ENCODE measurements at places on chromosomes 11 and 22.

GRCh38 chr22:46775850-46776826 is 13.7 kb downstream of the TBC1D22A start:
- no peak for DNase-seq

DNA sequence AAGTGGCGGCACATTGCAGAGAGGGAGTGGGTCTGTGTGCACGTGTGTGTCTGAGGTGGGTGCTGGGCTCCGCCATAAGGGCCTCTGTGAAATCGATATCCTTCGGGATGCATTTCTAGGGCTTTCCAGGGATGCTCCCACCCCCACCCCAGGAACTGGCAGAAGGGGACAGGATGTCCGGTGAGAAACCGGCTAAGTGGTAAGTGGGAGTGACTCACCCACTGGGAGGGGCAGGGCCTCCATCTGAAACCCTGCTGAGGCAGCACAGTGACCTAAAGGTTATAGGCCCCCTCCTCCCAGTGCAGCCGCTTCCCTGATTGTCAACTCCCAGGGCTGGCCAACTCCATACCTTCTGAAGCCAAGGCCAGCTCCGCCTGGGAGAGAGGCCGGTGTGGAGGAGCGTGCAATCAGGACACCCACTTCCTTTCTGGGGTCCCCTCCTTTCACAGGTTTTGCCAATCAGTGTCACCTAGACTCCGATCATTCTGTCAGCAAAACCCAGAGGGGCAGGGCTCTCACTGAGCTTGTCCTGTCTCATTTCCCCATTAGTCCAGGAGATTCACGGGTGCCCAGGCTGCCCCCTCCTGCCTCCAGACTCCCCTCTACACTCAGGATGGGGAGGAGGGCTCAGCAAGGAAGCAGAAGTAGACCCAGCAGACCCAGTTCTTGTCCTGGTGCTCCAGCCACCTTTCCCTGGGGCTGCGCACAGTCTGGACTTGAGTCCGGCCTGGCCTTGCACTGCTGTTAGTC is 44.5 kb downstream of the NECTIN1 start:
- DNase-seq: peak; percentile 46

- no peak for DNase-seq
Measured at GRCh38 chr11:115334932-115335788, 169.1 kb downstream of the CADM1 start.

DNA sequence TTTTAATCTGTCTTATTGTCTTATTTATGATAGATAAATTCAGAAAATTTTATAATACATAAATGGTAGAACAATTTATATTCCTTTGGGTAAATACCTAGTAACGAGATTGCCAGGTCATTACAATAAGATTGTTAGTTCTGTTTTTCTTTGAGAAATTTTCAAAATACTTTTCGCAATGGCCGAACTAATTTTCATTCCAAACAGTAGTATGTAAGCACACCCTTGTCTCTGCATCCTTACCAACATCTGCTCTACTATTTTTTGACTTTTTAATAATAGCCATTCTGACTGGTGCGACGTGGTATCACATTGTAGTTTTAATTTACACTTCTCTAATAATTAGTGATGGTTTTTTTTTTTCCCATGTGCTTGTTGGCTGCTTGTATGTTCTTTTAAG is 351.4 kb upstream of the LUZP2 start:
- DNase-seq: no peak

DNA sequence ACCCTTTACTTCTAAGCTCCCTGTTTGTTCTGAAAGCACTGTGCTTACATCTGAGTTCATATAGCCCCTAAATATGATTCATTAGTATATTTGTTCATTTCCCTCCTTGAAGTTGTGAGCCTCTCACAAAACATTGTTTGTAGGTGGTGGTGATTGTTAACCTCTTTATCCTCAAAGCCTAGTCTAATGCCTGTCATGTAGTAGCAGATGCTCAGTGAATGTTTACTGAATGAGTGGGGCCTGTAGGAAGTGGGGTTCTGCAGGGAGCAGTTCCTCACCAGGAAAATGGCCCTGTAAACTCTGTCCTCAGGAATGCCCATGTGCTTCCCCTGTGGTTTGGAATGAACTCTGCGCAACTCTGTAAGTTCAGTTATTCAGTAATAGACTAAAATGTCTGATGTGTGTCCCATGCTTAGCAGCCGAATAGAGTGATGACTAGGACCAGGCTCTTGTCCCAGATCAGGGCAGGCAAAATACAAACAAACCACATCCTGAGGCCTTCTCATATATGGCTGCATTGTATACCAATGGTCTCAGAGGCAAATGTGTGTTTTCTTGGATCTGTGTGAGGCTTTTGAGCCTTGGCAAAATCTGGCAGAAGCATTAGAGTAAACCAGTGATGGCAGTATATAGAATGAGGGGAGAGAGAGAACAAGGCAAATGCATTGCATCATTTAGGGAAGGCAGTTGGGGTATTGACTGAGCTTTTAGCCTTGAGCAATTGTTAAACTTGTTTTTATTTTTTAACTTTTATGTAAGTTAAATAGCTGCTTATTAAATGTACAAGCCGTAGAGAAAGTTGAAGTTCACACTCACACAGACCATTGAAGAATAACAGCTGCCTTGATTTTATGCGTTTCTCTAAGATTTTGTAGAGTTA is 91.4 kb upstream of the BIRC3 start:
- DNase-seq: no peak

DNA sequence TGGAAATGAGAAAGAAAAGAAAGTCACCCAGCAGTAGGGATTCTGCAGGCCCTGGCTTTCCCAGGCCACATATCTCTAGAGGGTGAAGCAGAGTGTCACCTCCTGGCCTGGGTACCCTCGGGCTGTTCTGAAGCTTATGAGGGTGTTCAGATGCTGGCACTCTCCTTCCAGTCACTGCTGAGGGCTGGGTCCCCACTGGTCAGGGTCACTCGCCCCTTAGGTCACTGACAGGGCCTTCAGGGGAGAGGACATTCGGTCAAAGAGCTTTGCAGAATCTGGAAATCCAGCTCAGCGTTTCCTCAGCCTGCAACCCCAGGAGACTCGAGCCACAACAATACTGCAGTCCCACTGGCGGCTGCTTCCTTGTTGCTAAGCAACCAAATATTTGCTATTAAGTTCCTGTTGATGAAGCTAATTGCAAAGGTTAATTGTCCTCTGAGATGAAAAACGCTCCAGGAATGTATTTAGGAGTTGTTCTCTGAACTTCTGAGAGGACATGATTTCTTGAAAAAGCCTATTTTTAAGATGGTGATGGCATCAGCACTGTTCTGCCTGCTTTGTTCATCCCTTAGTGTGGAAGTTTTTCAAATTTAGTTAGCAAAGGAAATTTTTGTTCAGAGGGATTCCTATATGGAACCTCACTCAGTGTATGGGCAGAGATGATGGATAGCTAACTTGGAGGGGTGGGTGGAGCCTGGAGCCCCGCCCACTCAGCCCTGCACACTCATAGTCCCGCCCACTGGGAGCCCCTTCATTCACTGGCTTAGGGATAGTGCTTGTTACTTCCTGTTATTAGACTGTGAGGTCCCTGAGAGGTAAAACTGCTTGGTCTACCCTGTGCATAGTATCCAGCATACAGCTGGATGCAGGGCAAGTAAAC is 109.2 kb downstream of the CSNK2A3 start:
- peak; percentile 67 for DNase-seq

- no peak for DNase-seq
Measured at GRCh38 chr22:43293655-43294392, 49.3 kb downstream of the SCUBE1 start.

Data from endothelial cell (in vitro differentiated cells).